ENCODE measurements at places on chromosomes 12 and 14. TPM values are rescaled to one million over a fixed set of nuclear protein-coding genes. Genes with fewer than 3 reads are reported as not detected.

DNA sequence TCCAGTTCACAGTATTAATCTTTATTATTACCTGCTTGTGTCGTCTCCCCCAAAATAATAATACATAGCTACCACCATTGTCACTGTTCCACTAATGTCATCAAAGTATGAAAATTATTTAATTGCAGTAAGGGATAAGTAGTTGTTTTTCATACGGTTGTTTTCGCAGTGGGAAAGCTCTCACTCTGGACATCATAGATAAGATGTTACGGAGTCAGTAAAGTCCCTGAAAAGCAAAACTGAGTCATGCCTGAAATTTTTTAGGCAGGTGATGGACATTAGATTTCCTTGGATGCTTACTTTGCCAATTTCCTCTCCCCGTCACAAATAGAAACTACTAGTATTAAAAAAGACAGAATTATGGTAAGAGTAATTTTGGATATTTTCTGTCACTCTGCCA is 13.2 kb downstream of the PNP start:
- H3K27me3 ChIP-seq, result peaks cover 2% of the 10 kb centered on the region
- no peak overlapping the region for H3K4me3 ChIP-seq
- peaks cover 13% of the 10 kb centered on the region for H3K36me3 ChIP-seq
- DNase-seq, result no peak
- no peak overlapping the region for H3K27ac ChIP-seq

DNA sequence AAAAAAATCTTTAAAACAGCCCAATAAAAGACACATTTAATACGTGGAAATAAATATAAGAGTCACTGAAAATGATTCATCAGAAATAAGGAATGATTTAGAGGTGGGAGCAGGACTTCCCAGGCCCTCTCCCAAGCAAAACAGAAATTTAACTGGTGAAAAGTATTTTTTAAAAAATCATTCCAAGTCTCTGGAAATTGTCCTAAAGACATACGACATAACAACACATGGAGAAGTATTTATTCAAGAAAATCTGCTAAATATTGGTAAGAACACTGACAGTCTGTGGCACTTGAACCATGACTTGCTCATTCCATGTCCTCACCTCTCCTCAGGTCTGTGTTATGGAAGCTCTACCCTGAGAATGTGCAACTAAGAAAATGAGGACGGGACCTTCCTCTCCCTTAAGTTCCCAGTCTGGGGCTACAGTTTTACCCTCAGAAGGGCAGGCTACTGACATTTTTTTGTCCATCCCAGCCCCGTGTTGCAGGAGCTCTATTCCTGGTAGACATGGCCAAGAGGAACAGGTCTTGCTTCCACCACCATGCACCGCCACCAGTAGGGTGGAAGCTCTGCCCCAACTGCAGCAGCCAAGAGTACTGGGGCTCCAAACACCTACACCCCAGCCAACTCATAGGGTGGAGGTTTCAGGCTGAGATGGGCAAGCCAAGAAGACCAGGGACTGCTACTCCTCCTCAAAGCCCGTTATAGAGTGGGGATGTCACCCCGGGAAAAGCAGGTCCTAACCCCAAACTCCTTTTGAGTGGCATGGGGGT is 193.0 kb downstream of the CRADD start:
- peaks cover 20% of the 10 kb centered on the region for H3K36me3 ChIP-seq
- no peaks in the 10 kb centered on the region for H3K4me1 ChIP-seq
- DNase-seq, result no peak
- H3K27ac ChIP-seq, result no peak overlapping the region

- no peaks in the 10 kb centered on the region for H3K27me3 ChIP-seq
- H3K36me3 ChIP-seq, result peaks cover 1% of the 10 kb centered on the region
- peak overlapping the region; percentile 31 for H3K4me3 ChIP-seq
- H3K27ac ChIP-seq, result no peak overlapping the region
Measured at GRCh38 chr12:1473418-1473817, 121.0 kb downstream of the FBXL14 start.

GRCh38 chr12:71556875-71557274 is 106.8 kb downstream of the ZFC3H1 start:
- peaks cover 4% of the 10 kb centered on the region for H3K27me3 ChIP-seq
- no peak for DNase-seq
- no peak overlapping the region for H3K4me3 ChIP-seq
- H3K4me1 ChIP-seq, result no peaks in the 10 kb centered on the region
- no peak overlapping the region for H3K27ac ChIP-seq

DNA sequence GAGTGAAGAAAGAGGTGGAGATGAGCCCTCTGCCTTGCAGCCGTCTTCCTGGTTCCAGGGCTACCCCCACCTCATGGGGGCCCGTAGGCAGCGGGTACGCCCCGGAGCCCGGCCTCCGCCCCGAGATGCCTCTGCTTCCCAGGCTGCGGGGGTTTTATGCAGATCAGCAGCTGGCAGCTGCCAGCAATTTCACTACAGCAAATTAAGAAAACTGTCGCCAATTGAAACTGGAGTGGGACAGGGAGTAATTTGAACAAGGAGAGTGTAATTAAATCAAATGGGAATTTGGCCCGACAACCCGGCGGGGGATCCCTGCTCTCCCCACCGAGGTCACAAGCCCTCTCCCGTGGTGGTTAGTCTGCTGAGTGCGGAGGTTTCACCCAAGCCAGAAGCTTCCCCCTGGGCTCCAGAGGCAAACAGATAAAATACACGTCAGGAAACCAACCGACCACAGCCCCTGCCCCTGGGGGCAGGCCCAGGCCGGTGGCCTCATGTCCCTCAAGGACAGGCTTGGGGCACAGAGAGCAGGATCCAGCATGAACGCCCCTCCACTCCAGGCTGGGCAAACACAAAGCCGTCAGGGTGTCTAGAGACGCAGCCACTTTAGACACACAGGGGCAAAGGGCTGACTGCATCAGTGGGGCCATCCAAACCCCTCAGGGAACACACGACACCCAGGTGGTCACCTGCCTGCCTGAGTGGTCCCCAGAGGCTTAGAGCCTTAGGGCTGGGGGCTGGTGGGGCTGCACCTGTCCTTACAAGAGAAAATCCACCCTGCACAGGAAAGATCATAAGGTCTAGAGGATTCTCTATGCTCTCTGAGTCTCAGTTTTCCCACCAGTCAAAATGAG is 53.8 kb downstream of the TESC start:
- DNase-seq, result no peak
- H3K27me3 ChIP-seq, result no peaks in the 10 kb centered on the region
- H3K4me3 ChIP-seq, result no peak overlapping the region
- H3K36me3 ChIP-seq, result no peaks in the 10 kb centered on the region
- no peak overlapping the region for H3K27ac ChIP-seq

DNA sequence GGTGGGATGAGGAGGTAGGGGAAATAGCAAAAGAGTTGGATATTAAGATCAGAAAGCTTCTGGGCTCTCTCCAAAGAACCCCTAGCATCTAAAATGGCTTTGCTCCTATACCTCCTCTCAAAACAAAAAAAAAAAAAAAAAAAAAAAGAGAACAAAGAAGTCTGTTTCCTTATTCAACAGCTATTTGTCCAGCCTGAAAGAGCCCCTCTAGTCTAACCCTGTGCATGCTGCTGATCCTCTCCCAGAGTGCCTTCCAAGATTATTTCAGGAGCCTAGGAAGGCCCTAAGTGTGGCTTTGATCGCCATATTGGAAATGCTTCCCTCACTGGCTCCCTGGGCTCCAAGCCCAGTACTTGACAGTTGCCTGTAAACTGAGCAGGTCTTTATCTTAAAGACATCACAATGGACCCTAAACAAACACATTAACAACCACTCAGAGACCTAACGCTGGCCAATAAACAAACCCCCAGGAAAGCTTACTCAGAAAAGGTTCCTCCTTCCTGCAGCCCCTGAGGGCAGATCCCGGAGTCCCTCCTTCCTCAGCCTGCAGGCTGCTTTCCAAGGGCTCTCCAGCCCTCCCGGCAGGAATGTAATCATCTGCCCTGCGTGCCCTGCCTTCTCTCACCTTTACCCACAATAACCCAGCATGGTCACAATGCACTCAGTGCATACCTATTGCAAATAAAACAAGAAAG is 17.4 kb upstream of the COL2A1 start:
- H3K36me3 ChIP-seq, result no peaks in the 10 kb centered on the region
- no peak for DNase-seq
- peaks cover 34% of the 10 kb centered on the region for H3K27me3 ChIP-seq
- H3K27ac ChIP-seq, result no peak overlapping the region

OR4E2 gene
- not detected for total RNA-seq

DNA sequence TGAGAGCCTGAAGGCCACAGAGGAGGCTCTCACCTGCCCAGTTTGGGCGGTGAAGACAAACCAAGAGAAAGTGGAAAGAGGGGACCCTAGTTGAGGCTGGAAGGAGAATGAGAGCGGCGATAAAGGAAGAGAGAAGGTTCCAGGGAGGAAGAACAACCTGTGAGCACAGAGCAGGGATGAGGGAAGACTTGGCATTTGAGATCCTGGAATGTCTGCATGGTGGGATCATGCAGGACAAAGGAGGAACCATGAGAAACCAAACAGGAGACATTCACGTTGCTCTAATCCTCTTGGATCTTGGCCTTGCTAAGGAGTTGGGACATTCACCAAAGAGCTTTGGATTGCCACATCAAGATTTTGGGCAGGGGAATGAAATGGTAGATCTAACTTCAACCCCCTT is 22.9 kb upstream of the RBM19 start:
- peaks cover 7% of the 10 kb centered on the region for H3K27me3 ChIP-seq
- H3K36me3 ChIP-seq, result no peaks in the 10 kb centered on the region

All from activated T-helper 1 cell treated with anti-CD3 and anti-CD28 coated beads, Interleukin-12 subunit alpha, Interleukin-12 subunit beta, Interleukin-2, Interleukin-4 antibody, amounts not matched to agents 30 ng/mL and 10 ng/mL and 1 ng/mL, durations not matched to agents 14 hours and 24 hours and 36 hours (primary cell).